ENCODE measurements at places on chromosomes 3 and 15. TPM values are rescaled to one million over a fixed set of nuclear protein-coding genes. Genes with fewer than 3 reads are reported as not detected.

The SEMA5B gene
- total RNA-seq, result 2.1 TPM

- no peak for DNase-seq
Measured at GRCh38 chr15:65829130-65829764, 37.2 kb upstream of the DENND4A start.

The NPAP1 gene
- not detected for total RNA-seq

The LIPH gene
- 0.43 TPM for total RNA-seq

The PLA2G4D gene
- not detected for total RNA-seq

DNA sequence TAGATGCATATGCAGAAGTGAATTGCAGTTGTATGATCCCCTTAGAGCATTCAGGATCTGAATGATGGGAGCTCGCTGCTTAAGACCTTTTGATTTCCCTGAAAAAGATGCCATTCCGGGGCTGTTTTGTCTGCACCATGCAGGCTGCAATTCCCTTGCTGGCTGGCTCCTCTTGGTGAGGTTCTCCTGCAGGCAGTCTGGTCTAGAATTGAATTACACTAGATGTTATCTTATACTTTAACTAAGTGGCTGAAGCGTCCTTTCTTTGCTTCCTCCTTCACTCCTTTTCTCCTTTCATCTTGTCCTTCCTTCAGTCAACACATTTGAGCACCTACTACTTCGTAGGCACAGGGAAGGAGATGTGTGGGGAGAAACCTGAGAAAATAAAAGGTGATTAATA is 18.6 kb upstream of the MYZAP start:
- no peak for DNase-seq

The KCNMB2 gene
- total RNA-seq, result 2.6 TPM

GRCh38 chr15:57477736-57478522 is 101.6 kb downstream of the CGNL1 start:
- no peak for DNase-seq

GRCh38 chr3:131553495-131554247 is 50.9 kb upstream of the MRPL3 start:
- no peak for DNase-seq
